ENCODE measurements at places on chromosomes 13 and 19.

DNA sequence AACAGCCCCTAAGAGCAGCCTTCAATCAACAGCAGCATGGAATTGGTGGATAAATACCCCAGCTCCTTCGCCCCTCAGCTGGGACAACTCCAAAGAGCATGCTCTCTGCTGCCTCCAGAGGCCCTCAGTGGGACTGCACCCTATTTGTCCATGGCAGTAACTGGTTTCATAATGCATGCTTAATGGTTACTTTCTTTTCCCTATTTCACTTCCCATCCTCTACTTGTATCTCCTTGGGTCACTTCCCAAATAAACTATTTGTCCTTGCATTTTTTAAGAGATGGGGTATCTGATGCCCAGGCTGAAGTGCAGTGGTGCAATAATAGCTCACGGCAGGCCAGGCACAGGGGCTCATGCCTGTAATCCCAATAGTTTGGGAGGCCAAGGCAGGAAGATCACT, 13.5 kb upstream of the TPM4 start:
- peak; percentile 22 for DNase-seq

GRCh38 chr13:107743983-107744382, 471.4 kb downstream of the LIG4 start:
- no peak for DNase-seq

DNA sequence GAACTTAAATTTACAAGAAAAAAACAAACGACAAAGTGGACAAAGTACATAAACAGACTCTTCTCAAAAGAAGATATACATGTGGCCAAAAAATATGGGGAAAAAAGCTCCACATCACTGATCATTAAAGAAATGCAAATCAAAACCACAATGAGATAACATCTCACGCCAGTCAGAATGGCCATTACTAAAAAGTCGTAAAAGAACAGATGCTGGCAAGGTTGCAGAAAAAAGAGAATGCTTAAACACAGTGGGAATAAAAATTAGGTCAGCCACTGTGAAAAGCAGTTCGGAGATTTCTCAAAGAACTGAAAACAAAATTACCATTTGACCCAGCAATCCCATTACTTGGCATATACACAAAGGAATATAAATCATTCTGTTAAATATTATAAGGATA, 132.7 kb downstream of the UGGT2 start:
- DNase-seq, result no peak

DNA sequence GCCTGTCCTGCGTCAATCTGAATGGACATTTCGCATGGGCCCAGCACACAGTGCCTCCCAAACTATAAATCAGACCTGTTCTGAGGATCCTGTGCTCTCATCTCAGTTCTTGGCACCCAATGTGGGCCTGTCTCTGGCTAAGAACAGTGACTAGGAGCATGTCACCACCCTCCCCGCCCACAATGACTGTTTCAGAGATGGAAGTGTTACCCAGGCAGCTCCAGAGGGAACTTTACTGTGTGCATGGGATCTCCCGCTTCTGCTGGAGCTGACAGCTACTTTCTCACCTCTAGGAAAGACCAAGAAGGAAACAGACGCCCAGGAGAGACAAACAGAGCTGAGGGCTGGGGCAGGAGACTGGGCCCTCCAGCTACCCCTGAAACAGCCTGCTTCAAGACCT, 45.0 kb downstream of the KCTD15 start:
- no peak for DNase-seq

GRCh38 chr19:55232286-55232602, 3.7 kb upstream of the TMEM86B start:
- DNase-seq, result no peak

DNA sequence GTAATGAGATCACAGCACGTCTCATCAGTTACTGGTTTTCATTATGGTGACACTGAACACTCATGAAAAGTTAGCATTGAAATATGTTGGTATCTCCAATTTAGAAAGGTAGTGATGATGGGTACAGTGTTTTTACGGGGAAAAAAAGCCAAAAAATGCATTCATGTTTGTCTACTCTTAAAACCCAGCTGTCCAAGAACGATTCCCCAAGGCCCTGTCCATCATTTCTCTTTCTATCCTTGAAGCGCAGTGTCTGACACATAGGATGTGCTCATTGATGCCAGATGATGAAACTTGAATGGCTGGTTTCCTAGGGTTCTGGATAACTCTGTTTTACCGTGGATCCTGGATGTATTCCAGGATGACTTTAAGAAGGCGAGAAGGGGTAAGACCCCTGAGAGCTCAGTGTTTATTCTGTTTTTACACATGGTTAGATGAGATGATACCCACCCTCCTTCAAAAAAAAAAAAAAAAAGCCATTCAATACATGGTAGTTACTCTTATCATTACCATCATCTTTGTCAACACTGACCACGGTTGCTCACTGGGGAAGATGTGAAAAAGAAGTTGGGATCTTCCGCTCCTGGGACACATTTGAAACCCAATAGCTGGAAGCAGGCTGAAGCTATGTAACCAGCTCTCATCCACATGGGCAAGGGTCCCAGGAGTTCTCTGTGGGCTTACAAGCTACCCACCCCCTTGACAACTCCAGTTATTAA, 22.5 kb downstream of the SERP2 start:
- DNase-seq, result no peak

- no peak for DNase-seq
These were observed 107.4 kb downstream of the DNAJC3 start for GRCh38 chr13:95784161-95784899.

DNA sequence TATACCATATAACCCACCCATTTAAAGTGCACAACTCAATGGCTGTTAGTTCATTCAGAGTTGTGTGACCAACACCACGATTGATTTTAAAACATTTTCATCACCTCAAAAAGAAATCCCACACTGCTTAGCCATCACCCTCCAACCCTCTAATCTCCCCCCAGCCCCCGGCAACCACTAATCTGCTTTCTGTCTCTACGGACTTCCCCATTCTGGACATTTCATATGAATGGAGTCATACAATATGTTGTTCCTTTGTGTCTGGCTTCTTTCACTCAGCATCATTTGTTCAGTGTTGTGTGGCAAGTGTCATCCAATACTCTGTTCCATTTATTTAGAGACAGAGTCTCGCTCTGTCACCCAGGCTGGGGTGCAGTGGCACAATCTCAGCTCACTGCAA, 4.0 kb upstream of the PNMA8B start:
- no peak for DNase-seq

DNA sequence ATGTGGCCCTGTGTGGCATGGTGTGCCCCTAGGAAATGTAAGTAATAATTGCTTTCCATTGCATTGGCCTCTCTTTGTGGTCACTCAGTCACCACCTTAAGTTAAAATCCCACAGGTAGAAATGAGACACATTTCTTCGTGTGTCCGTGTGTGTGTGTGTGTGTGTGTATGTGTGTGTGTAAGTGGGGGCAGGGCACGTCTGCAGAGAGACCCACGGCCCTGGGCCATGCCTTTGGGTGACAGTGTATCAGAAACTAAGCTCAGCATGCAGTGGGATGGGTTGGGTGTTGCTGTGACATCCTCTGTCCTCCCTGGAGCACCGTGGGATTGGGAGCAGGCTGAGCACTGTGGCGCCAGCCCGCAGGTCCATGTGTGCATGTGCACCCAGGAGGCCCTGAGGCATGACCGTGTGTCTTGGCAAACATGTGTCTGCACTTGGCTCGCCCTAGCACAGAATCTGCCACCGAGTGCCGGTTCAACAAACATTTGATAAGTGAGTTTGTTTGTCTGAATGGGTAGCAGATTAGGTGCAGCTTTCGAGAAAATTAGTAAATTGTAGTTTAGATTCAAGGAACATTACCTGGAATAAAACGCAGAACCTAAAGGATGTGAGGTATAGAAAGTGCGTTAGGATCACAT, 91.8 kb downstream of the WTIP start:
- DNase-seq, result no peak

DNA sequence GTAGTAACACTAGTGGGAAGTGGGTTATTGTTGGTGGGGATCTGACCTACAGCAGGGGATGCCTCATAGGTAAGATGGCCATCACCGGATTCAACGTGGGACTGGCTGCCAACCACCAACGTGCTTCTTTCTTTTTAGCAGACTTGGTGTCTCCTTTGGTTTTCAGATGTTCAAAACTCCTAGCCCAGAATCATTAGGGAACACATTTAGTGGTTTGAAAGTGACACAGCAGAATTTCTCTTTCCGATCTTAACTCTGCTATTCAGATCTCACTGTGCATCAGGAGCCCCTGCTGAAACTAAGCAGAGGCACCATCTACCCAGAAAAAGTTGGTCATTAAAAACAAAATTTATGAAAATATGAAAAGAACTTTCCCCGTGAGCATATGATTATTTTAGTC, 36.7 kb upstream of the PCDH8 start:
- DNase-seq, result no peak

DNA sequence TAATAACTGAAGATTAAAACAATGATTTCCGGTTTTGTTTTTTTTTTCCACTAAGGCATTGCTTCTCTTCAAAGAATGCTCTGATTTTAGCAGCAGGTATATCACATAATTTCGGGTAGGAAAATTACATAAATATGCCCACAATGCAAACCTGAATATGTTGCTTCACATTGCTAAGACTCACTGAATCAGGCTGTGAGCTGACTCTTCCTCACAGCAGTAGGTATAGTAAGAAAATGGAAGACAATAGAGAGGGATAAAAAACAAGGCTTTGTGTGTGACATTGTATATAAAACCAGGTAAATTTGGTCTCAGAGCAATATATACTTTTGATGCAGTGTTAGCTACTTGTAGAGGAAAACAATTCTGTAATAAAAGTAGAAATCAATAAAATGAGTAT, 1355.0 kb downstream of the OLFM4 start:
- no peak for DNase-seq

DNA sequence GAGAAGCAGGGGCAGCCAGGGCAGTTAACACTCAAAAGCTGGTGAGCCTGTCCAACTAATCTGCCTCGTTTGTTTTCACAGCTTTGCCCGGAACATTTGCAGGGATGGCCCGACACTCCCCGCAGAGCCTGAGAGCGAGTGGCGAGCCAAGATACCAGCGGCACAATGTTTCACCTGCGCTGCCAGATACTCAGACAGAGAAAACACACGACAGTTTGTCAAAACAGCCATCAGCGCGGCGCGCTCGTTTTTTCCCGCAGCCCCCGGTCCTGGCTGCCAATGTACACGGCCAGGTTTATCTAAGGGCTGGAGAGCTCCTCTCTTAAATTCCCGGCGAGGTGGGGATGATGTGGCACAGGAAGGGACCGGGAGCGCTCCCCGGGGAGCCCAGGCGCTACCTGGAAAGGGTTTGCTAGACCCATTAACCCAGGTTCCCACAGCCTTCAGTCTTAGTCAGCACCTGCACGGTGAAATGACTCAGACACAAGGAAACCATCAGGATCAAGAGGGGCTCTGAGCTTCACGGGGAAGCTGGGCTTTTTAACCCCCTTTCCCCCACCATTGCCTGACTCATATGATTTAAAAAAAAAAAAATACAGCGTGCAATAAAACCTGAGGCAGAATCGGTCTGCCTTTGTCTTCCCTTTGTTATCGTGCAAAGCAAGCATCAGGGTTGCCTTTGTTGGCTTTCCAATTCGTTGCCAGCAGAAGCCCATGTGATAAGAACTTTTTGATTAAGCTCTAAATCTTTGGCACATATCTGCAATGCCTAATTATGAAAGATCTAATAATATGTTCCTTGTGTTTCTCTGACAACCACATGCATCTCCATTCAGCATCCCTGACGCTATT, 186.2 kb downstream of the EFNB2 start:
- DNase-seq, result no peak

GRCh38 chr19:30444686-30445232, 72.6 kb downstream of the ZNF536 start:
- DNase-seq, result no peak

DNA sequence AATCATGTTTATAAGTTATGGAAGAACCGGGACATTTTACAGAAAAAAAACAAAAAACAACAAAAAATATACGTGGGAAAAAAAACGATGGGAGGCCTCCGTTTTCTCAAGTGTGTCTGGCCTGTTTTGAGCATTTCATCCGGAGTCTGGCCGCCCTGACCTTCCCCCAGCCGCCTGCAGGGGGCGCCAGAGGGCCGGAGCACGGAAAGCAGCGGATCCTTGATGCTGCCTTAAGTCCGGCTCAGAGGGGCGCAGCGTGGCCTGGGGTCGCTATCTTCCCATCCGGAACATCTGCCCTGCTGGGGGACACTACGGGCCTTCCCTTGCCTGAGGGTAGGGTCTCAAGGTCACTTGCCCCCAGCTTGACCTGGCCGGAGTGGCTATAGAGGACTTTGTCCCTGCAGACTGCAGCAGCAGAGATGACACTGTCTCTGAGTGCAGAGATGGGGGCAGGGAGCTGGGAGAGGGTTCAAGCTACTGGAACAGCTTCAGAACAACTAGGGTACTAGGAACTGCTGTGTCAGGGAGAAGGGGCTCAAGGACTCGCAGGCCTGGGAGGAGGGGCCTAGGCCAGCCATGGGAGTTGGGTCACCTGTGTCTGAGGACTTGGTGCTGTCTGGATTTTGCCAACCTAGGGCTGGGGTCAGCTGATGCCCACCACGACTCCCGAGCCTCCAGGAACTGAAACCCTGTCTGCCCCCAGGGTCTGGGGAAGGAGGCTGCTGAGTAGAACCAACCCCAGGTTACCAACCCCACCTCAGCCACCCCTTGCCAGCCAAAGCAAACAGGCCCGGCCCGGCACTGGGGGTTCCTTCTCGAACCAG, 1.8 kb upstream of the APOE start:
- peak; percentile 77 for DNase-seq

DNA sequence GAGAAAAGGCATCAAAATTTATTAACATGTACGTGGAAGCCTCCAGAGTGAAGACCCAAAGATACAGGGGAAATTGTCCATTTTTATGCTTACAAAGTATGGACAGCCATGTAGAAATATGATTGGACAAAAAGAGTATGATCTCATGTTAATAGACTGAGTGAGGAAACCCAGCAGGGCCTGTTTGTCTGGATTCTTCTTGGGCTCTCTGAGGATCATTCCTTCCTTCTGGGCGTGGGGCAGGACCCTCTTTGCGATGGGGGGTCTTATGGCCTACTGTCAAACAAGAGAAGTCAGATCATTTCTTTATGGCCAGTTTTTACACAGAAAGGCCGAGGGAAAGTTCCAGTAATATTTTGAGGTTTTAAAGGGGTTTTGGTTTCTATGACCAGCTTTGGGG, 110.8 kb downstream of the ESD start:
- no peak for DNase-seq
